NCI-H748 treated with DMSO at 0.1 percent for 48 hours (cell line): ENCODE measurements at places on chromosomes 11 and 22.

DNA sequence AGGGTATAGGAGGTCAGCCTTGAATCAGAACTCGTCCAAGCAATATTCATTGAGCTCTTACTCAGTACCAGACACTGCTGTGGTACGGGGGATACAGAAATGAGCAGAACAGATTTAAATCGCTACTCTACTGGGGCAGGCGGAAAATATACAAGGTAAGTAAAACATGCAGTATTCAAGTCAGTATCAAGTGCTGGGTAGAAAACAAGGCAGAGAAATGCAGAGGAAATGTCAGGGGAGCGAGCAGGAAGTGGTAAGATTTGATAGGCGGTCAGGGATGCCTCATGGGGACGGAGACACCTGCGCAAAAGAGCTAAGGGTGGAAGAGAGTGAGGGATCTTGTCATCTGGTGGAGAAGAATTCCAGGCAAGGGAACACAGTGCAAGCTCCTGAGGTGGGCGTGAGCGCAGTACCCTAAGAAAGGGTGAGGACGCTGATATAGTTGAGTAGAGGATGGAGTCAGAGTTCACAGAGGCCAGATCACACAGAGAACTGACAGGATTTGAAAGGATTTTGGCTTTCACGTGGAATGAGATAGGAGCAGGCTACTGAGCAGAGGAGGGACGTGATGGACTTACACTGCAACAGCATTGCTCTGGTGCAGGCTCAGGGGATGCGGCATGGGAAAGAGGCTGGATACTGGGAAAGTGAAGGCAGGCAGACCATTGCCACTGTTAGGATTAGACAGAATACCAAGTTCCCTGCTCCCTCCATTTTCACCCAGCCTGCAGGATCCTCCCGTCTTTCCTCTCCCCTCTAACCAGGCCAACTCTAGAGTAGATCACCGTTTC is 35.8 kb downstream of the SC5D start:
- DNase-seq: no peak

GRCh38 chr11:26134481-26135355 is 197.2 kb upstream of the ANO3 start:
- no peak for DNase-seq

- DNase-seq: no peak
Observed at GRCh38 chr11:114215428-114215827, 80.8 kb upstream of the NNMT start.

GRCh38 chr11:73866586-73866996 is 10.1 kb downstream of the COA4 start:
- no peak for DNase-seq

DNA sequence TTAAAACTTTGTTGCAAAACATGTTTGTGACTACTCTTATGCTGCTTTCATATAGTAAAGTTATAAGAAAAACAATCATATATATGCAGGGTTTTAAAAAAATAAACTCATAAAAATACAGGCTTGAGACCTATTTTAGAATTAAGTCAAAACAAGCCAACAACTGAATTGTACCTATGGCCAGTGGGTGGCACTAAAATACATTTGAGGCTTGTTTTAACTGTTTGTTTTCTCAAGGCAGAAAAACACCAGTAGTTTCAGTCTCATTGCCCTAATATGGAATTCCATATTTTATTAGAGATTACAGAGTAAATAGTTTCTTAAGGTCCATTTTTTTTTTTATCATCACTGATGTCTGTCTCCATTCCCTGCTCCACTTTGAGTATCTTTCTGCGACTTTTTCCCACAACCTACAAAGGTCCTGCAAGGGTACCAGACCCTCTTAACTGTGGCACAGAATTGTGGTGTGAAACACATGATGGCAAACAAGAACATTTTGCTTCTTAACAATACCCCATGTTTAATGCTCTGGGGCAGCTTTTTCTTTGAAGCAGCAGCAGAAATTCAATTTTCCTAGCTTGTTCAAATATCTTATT is 8.5 kb upstream of the CCDC89 start:
- no peak for DNase-seq

GRCh38 chr11:2664376-2664775 is 35.4 kb downstream of the KCNQ1OT1 start:
- DNase-seq: no peak

GRCh38 chr11:14577835-14578529 is 57.8 kb upstream of the PSMA1 start:
- no peak for DNase-seq

- DNase-seq: no peak
Observed at GRCh38 chr11:113613619-113614018, 92.5 kb downstream of the TMPRSS5 start.

- DNase-seq: peak; percentile 59
Observed at GRCh38 chr11:114166897-114167323, 107.4 kb downstream of the ZBTB16 start.

DNA sequence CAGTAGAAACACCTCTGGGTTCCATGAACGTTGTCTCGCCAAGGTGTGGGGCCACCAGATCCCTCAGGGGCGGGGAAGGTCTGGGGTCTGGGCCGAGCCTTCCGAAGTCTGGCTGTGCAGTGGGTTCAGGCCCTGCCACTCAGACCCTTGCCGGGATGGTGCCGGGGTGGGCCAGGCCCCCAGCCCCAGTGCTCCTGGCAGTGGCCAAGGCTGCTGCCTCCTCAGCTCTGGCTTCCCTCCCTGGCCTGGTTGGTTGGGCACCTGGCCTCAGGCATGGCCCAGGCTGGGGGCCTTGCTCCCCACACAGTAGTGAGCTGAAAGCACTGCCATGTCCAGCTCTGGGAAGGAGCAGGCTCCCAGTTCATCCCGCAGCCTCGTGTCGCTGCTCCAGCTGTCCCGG is 48.2 kb upstream of the PPARA start:
- DNase-seq: no peak

DNA sequence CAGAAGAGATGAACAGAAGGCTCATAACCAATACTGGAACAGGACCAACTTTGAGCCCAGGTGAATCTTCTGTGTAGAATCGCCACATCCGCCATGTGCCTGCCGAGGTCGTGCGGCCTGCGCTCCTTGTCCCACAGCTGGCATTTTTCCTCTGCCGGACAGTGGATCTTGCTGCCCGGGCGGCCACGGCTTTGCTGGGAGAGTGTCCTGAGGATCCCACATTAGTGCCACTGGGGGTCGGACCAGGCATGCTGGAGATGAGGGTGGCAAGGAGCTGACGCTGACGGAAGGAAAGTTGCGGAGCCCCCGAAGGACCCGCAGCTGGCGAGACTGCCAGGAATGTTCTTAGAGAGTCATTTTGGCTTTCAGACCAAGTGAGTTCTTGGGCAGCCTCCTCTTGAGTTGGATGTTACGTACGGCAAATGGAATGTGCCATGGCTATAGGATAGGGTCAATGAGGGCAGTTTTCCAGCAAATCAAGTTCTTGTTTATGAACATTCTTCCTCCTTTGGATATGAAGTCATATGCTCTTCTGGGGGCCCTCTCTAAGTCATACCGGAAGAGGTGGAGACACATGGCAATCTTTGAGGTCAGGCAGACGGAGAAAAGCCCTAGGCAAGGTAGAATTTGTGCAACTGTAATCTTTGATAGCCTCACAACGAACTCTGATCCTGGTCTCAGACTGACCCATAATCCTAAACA is 57.4 kb upstream of the NUP160 start:
- DNase-seq: no peak

- no peak for DNase-seq
Observed at GRCh38 chr11:12838463-12839123, 164.4 kb downstream of the TEAD1 start.

- DNase-seq: no peak
Observed at GRCh38 chr11:35927104-35927503, 16.8 kb upstream of the LDLRAD3 start.

DNA sequence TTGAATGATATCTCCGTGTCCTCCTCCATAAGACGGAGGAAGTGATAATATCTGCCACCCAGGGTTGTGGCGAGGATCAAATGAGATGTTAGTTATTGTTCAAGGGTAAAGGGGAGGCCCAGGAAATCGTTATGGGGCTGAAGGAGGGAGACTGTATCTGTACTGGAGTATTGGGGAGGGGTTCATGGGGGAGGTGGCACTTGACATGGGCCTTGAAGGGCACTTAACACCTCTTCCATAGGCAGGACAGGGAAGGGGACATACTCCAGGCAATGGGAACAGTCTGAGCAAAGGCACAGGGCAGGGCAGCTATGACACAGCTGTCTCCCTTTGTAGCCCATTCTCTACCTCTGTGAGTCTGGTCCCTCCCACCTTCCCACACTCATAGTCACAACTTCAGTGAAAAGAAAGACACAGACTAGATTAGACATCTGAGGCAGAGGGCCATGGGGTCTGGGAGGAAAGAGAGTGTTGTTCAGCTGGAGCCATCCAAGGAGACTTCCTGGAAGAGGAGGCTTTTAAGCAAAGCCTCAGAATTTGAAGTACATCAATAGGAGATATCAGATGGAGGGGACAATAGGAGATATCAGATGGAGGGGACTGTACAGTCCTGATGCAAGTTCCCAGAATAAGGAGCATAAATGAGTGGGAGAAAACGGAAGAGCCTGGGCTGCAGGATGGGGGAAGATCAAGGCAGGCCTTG is 15.8 kb upstream of the DGKZ start:
- no peak for DNase-seq

DNA sequence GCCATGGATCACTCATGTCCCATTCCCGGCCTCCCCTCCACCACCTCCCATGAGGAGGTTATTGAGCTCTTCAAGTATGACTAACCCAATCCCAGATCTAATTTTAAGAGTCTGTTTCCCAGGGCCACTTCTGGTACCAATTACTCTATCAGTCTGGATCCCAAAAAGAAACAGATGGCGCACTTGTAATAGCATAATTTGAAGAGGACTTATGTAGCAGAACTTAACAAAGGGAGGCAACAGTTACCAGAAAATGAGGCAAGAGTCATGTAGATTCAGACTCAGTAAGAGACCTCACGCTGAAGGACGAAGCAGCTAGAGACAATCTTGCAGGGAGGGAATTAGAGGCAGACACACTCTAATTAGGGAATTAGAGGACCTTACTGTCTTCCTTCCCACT is 46.9 kb downstream of the DDX6 start:
- DNase-seq: no peak

DNA sequence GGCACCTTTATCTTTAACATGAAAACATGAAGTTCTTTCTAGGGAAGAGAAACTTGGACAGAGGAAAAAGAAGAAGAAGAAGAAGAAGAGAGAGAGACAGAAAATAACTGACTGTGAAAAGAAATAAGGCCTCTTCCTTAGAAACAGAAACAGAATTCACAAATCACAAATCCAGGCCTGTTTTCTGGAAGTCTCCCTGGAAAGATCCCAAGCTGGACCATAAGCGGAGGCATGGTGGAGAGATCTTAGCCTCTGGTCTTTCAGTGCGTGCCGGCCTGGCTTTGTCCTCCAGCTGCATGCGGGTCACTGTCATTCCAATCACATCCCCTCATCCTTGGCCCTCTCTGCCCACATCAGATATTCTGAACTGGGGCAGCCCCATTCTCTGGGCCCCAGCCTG is 6.9 kb downstream of the FXYD6 start:
- DNase-seq: no peak

DNA sequence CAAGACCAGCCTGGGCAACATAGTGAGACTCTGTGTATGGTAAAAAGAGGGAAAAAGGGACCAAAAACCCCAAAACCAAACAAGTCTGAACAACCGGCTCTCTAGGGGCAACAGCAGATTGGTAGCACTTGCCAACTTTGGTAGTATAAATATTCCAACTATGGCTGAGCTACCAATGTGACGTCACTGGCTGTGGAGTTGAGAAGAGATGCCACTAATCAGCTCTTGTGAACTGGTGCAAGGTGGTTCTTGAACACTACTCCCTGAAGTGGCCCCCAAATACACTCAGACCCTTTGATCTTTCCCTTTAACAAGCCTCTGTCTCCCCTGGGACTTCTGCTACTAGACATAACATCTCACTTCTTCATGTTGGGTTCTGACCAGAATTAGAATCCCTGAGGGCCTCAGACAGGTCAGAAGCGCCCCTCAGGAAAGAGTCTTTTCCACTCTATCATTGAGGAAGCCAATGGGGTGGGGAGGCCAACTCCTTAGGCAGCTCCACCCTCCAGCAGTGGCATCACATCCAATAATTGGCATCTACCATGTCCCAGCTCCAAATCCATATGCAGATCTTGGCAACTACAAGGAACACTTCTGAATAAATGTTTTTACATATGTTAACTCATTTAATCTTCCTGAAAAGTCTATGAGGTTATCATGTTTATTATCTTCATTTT is 49.2 kb downstream of the RPL27A start:
- no peak for DNase-seq

DNA sequence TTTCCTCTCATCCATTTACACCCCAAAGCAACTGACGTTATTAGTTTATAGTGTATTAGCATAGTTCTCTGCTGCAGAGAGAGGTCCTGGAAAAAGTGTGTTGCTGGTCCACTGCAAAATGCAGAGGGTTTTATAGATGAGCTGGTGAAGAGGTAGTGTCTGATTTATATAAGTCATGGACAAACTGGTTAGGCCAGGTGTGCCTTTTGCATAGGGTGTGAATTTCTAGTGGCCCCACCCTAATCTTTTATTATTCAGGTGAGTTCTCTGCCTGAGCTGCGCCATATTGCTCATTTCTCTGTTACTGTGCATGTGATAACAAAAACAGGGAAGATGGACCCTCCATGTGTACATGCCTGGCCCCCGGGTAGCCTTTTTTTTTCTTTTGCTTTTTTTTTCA is 43.1 kb upstream of the TRIM77 start:
- DNase-seq: no peak

DNA sequence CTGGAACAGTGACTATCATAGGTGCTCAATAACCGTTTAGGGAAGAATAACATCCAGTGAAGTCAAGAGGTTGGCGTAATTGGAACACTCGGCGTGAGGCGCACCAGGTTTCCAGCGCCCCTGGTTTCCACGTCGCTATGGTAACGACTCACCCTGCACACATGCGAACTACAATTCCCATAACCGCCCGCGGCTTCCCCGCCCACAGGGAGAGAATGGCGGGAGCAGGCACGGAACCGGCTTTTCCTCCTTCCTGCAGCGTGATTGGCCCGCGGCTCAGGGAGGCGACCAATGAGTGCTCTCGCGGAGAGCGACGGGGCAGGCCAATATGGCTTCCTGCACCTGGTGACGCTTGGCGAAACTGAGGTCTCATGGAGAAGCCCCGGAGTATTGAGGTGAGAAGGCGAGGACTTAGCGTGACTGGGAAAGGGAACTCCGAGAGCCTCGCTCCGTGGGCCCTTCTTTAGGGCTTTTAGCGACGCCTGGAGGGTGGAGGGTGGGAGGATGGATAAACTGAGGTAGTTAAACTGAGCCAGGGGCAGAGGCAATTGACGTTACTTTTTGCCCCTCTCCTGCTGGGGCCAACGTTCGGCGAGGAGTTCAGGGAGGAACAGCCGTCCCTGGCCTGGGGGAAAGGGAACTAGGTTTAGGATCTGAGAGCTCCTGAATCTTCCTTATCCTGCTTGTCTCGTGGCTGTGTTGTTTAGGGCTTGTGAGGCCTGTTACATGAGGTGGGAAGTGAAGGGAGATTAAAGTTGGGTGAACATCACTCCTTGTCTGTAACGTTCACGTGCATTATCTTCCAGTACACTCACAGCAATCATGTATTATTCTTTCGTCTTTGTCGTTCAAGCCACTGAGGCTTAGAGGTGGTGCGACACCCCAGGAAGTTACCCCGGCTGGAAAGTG is at the start of gene L3MBTL2:
L3MBTL2 (plus strand) TSS at position 321 of the 909 bp plus-strand sequence; CDS start at position 372, 51 bp downstream.
- DNase-seq: peak; percentile 95

GRCh38 chr22:36377022-36377631 is 10.6 kb downstream of the MYH9 start:
- DNase-seq: no peak
